Activated CD4-positive, alpha-beta T cell treated with anti-CD3 and anti-CD28 coated beads, Interleukin-2, amount 50 U/mL, for 48 hours (primary cell): ENCODE measurements at places on chromosomes 6 and 20.

- no peak for DNase-seq
Measured at GRCh38 chr6:99711925-99712324, 105.3 kb downstream of the PRDM13 start.

GRCh38 chr6:40457261-40457660 is 129.9 kb downstream of the LRFN2 start:
- no peak for DNase-seq

DNA sequence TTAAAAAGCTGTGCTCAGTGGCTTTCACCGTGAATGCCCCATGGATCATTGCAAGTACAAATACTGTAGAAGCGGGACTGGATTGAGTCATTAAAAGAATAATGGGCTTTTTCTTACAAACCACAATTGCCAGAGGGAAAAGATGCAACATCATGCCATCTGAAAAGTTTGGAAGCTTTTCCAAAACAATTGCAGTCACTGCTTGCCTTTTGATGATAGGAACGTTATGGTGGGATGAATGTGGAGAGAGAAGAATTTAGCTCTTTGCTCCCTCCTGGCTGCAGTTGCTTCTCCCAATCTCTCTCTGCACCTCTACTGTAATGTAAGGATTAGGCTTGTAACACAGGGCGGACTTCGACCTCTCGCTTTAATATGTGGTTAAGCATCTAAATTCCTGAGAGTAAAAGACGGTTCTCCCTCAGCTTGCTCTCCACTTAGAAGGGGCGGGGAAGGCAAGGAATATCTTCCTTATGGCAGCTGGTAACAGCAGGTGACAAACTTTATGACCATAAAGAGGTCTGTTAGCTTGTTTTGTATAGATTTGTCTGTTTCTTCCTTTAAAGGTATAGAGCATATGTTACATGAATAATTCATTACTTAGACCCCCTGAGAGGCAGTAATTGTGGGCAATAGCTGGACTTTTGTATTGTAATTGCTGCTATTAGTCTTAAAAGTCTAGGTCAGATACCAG is 376.1 kb downstream of the UTRN start:
- DNase-seq, result no peak

DNA sequence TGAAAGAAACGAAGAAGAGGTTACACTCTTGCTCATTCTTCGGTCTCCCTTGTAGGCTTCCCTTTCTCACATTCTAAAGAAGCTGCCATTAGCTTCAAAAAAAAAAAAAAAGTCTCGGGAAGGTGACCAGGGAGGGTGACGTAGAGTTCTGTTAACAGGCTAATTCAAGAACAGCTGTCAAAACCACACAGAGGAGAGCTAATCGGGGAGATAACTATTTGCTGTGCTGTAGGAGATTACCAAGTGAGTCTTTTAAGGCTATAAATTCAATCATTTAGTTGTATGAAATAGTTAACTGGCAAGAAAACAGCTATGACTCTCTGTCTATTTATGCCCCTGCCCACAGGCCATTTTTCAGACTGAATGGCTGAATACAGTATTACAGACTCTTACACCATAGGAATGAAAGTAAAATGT is 256.8 kb downstream of the SYNE1 start:
- DNase-seq, result no peak

GRCh38 chr6:51844336-51844735 is 243.1 kb downstream of the PKHD1 start:
- DNase-seq, result no peak

GRCh38 chr6:87484491-87484890 is 11.7 kb downstream of the SLC35A1 start:
- no peak for DNase-seq

DNA sequence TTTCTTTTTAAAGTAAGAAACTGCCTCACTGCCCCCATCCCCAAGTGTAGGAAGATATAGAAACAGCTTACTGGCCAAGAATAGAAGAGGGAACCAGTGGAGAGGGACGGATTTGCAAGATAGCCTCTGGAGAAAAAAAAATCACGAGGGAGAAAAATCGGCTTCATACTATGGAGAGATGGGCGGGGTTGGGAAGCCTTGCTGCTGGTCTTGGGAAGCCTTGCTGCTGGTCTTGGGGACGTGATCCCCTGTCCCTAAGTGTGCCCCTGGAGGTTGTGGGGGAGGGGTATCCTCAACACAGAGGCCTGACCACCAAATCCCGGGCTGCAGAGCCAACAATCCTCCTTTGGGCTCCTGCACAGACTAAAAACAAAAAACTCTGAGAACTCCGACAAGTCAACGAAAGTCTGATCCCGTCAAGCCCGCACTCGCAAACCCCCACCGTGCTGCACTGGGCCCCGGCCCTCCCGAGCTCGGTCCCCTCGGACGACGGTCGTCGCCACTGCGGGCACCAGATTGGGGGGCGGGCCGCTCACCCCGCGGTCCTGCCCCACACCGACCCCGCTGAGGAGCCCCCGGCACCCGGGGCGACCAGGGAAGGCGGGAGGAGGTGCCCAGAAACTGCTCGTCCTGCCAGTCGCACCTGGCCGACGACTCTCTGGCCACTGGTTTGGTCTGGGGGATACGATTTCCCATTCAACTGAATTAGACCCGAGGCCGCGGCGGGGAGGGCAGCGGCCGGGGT is 750 bp downstream of the MAP7 start:
- peak; percentile 3 for DNase-seq

- DNase-seq, result peak; percentile 88
Measured at GRCh38 chr20:58850693-58851174, at the start of gene GNAS-AS1. Gene GNAS-AS1 (minus strand): TSS chr20:58850902.

DNA sequence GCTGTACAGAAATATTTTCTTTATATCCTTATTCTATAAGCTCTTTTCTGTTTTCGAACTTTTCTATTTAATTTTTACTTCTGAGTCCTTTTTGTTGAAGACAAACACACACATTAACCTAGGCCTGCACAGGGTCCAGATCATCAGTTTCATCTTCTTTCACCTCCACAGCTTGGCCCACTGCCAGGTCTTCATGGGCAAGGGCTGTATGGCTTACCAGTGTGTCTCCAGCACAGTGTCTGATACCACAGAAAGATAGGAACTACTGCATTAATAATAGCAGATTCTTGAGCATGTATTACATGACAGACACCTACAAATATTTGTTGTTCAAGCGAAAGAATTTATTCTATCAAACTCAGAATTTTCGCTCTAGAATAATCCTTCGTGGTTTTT is 24.4 kb downstream of the QKI start:
- peak; percentile 36 for DNase-seq

DNA sequence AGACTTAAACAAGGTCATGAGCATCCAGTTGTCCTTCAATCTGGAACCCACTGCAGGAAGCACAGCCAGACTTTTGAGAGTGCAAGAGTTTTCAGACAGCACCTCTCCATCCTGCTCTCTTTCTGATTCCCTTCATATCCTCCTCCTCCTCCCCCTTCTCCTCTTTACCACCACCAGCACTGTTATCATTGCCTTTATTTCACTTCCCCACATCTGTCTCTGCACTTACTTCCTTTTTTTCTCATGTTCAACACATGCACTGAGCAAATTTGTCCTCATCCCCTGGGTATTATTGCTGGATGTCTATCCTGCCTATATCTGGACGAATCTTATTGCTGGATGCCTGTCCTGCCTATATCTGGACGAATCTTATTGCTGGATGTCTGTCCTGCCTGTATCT is 554.8 kb downstream of the DHX35 start:
- no peak for DNase-seq

- DNase-seq, result no peak
Measured at GRCh38 chr6:55943329-55943728, 67.9 kb upstream of the BMP5 start.

- DNase-seq, result no peak
Measured at GRCh38 chr20:21809961-21810523, 104.6 kb downstream of the PAX1 start.

GRCh38 chr6:162200945-162201690 is 526.4 kb downstream of the PRKN start:
- DNase-seq, result no peak

DNA sequence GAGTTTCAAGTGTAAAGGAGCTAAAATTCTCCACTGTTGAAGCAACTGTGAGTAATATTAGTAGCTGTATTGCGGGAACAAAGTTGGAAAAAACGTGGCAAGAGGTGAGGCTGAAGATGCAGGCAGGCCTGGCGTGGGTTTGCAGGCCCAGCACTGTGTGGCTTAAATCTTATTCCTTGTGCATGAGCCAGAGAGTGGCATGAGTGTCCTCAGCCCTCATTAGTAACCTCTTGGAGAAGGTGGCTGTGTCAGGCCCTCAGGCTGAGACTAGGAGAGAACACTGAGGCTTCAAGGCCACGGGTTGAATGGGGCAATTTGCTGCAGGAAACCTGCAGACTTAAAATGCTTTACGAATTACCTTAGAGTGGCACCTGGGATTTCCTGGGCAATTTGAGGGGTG is 372.7 kb upstream of the CITED2 start:
- no peak for DNase-seq

GRCh38 chr20:21101932-21102575 is 4.1 kb downstream of the LINC00237 start:
- DNase-seq, result no peak

DNA sequence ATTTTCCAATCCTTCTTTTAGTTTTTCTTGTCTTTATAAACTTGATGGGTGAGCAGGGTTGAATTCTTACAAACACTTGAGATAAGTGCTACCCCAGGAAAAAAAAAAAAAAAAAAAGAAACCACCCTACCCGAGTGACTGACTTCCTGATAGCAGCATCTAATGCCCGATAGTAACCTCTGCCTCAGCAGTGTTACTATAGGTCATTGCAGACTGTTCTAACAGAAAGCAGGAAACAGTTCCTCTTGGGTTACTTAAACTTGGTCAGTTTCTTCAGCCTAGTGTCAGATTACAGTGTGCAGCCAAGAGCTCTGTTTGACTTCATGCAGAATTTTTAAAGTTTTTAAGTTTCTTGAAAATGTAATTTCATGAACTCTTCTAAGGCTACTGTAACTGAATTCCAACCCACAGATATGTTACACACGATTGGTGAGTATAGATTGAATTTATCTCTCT is 2.1 kb downstream of the MYLIP start:
- DNase-seq, result no peak

DNA sequence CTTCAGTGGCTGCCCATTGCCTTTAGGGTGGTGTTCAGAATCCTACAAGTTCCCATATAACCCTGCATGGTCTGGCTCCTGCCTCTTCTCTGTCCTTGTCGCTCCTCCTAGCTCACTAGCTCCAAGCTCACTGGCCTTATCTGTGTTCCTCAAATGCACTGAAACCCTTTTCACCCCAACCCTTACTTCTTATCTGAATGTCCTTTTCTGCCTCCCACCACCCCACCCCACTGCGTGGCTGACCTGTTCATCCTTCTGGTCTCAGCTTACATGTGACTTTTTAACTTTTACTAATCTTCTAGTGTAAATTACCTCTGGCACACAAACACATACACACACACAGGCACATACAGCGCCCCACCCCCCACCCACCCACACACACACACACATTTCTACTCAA is 41.0 kb upstream of the GLP1R start:
- DNase-seq, result no peak

- no peak for DNase-seq
Measured at GRCh38 chr6:116577486-116577885, 6.2 kb downstream of the RWDD1 start.

DNA sequence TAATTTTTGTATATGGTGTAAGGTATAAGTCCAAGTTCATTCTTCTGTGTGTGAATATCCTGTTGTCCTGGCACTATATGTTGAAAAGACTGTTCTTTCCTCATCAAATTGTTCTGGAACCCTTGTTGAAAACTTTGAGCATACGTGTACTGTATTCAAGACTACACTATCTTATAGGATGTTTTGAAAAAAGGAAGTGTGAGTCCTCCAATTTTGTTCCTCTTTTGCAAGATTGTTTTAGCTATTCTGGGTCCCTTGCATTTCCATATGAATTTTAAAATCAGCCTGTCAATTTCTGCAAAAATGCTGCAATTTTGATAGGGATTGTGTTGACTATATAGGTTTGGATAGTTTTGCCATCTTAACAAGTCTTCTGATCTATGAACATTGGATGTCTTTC is 195.2 kb downstream of the BACH2 start:
- DNase-seq, result no peak

DNA sequence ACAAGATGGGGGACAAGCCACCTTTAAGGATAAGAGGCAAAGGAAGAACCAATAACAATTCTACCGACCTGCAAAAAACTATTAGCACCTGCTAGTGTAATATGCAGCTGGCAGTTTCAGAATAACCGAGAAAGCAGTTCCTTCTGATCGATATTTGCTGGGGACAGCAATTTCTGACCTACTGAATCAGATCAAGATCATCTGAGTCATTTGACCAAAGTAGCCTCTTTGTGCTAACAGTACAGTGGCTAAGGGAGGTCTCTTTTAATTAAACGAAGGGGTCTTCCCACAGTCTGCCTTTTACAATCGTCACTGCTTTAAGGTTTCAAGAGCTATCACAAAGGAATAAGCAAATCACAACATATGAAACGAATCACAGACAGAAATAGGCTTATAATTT is 318.9 kb downstream of the BTBD9 start:
- DNase-seq, result no peak

GRCh38 chr6:34172961-34173775 is 27.3 kb upstream of the GRM4 start:
- DNase-seq, result no peak

GRCh38 chr6:163318071-163318786 is 96.3 kb upstream of the QKI start:
- DNase-seq, result no peak

DNA sequence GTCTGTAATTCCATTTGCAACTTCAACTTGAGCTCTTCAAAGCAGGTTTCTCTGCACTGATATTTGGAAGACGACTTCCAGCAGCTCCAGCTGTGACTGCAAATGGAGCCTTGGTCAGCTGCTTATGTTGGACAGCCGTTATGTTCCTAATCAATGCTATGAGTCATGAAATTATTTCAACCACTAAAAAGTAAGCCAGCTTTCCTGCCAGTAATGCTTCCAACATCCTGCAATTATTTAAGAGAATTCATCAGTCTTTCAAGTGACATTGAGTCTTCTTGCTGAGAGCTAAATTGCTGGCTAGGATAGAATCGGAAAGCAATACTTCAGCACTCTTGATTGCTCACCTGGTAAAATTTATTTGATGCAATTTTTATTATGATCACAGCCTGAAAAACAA is 375.7 kb downstream of the MMUT start:
- DNase-seq, result no peak

DNA sequence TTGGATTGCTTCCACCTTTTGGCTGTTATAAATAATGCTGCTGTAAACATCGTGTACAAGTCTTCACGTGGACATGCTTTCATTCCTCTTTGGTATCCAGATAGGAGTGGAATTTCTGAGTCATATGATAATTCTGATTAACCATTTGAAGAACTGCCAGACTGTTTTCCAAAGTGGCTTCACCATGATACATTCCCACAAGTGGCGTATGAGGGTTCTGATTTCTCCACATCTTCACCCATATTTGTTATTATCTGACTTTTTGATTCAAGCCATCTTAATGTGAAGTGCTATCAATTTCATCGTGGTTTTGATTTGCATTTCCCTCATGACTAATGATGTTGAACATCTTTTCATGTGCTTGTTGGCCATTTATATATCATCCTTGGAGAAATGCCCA is 2.9 kb upstream of the SNRPB start:
- no peak for DNase-seq

- DNase-seq, result no peak
Measured at GRCh38 chr6:101458826-101459225, 65.3 kb downstream of the GRIK2 start.
